Activated CD4-positive, alpha-beta T cell treated with anti-CD3 and anti-CD28 coated beads, Interleukin-10, Interleukin-2, amounts not matched to agents 100 ng/mL and 50 ng/mL, durations not matched to agents 16 hours and 8 hours (primary cell): ENCODE measurements at places on chromosomes 7 and 10.

DNA sequence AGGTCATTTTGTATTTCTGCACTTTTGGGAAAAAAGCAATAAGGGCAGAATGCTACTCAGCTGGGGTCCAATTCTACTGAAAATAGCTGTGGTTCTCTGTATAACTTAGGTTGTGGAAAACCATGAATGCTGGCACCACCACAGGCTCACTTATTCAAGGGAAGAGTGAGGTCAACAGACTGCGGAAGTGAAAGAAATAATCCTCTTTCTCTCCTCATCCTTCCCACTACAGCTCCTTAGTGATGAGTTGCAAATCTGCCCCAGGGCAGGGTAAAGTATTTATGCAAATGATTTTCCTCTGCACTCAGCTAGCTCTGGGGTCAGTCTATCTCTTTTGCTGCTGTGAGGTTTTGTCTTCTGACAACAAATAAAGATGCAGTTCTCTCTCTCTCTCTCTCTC is 74.1 kb upstream of the PTPRZ1 start:
- DNase-seq: no peak

DNA sequence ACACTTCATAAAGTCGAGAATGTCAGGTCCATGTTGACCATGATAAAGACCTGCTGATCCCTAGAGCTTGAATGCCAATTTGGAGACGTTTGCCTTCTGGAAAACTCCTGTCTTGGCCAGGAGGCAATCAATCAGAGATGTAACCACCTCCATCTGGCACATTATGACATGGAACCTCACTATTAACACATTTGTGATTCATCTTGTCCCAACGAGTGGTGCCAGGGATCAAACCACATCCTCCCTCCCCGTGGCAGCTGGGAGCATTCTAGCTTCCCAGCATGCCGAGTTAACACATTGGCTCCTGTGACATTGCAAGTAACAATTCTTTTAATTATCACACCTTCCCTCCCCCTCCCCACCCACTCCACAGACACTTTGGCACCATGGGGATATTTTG is 84.0 kb upstream of the PPP1R17 start:
- no peak for DNase-seq

- no peak for DNase-seq
These were observed 265.6 kb upstream of the TCERG1L start for GRCh38 chr10:131577178-131577555.

DNA sequence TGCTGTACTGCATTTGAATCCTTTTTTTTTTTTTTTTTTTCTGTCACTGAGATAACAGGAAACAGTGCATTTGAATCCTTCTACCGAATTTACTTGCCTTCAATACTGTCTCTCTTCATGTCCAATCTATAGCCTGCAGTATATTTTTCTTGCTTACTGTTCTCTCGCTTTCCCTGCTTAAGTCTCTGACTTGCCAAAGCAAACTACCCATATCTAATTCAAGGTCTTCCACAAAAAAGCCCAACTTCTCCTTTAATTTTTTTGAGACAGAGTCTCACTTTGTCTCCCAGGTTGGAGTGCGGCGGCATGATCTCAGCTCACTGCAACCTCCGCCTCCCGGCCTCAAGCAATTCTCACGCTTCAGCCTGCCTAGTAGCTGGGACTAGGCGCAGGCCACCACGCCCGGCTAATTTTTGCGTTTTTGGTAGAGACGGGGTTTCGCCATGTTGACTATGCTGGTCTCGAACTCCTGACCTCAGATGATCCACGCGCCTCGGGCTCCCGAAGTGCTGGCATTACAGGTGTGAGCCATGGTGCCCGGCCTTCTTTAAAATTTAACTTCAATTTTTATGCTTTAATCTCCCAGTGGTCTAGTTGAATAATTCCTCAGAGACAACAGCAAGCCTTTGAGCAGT is 882 bp downstream of the PDCD11 start:
- no peak for DNase-seq

DNA sequence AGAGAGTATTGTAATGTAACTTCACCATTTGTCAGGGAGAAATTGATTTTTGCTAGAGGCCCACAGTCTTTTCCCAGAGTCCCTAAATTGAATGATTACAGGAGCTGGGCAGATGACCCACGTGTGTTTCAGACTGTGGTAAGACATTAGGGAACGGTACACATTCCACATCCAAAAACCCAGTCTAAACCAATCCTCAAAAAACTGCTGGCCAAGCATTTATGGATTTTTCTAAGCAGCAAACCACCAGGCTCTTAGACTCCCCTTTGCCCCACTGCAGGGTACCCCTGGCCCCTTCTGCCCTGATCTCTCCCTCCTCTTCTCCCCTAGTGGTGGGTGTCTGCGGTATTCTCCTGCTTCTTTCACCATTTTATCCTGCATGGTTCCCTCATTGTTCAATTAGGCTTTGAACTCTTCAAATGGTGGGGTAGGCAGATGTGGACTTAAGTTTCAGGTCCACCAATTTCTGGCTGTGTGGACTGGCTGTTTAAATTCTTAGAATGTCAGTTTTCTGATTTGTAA is 135.5 kb upstream of the SORCS3 start:
- DNase-seq: no peak

- no peak for DNase-seq
These were observed 66.8 kb downstream of the DNAJC12 start for GRCh38 chr10:67771200-67771599.

DNA sequence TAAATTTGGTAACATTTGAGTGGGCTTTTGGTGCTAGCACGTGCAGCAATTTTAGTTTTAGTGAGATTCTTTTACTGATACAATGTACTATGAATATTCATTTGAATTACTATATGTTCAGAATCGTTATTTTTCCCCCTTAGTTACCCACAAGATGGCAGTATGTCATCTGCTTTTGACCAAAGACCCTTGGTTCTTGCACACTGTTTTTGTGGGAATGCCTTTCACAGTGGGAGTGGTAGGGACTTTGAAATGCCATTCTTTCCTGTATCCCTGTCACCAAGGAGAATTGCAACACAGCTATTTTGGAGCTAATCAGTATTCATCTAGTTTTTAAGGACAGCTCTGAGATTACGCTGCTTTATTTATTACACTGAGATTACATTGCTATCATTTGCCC is 40.6 kb downstream of the SEC23IP start:
- no peak for DNase-seq

DNA sequence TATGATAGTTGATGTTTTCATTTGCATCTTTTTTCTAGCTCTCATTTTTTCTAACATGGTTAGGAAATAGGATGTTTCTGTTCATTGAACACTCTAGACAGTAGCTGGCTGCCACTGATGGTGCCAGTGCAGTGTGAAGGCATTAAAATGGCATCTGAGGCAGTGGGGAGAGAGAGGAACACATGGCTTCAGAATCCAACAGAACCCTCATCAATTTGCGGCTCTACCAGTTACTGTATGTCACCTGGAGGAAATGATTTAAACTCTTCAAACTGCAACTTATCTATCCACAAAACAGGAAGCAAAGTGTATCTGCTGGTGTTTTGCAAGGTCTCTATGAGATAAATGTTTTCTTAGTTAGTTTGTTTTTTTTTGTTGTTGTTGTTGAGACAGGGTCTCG is 305.2 kb upstream of the PRKCQ start:
- DNase-seq: no peak

DNA sequence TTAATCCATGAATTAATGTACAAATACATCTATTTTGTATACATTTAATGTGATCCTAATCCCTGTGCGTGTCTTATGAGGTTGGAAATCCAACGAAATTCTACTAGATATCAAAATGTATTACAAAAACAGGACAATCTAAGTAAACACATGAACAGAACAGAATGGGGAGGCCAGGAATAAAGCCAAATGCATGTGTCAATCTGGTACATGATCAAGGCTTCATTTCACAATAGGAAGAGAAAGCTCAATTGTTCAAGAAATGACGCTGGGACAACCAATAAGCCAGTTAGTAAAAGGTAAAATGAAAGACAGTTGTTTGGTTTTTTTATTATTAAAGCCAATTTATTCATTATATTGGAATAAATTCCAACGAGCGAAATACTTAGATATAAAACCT is 83.0 kb downstream of the COL13A1 start:
- no peak for DNase-seq

DNA sequence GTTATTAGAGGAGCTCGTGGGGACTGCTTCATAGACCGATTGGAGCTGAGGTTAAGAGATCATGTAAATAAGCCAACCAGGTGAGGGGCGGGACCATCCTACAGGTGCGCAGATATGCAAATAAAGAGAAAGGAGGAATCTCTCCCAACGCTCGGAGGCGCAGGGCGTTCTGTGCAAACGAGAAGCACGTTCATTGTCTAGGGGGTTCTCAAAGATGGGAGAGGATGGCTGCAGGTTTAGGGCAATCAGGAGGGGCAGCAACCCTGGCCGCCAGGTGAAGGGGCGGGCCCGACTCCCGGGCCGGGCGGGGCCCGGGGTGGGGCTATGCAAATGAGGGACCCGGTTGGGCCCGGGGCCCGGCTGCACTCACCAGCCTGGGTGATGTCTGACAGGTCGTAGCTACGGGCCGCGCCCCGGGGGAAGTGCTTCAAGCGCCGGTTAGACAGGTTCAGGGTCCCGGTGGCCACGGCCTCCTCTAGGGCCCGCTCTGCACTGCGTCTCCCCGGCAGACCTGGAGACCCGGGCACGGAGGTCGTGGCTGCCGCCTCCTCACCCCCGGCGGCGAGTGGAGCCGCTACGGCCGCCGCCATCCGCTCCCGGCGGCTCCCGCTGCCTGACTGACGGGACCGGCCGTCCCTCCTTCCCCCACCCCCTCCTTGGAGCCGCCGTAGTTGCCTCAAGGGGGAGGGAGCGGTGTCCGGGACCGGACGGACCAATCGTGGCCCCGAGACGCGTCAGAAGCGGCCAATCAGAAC is at the start of gene LRCH4:
LRCH4 (minus strand) TSS at position 619 of the 755 bp plus-strand sequence; CDS start at position 590, 29 bp downstream.
- peak; percentile 60 for DNase-seq

GRCh38 chr7:29806208-29806994 is at the start of gene WIPF3:
TSS of gene WIPF3 (plus strand) at chr7:29806508. CDS start at chr7:29834725, 28,217 bp downstream.
- no peak for DNase-seq

DNA sequence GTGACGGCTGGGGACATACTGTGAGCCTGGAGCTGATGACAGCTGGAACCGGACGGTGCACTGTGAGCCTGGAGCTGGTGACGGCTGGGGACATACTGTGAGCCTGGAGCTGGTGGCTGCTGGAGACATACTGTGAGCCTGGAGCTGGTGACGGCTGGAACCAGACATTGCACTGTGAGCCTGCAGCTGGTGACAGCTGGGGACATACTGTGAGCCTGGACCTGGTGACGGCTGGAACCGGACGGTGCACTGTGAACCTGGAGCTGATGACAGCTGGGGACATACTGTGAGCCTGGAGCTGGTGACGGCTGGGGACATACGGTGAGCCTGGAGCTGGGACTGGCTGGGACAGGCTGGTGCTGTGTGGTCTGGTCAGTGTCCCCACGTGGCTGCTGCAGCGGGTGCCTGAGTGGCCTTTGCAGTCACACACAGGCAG is 47.9 kb downstream of the PTPRN2 start:
- DNase-seq: no peak

GRCh38 chr10:76297780-76298281 is 866.4 kb downstream of the LRMDA start:
- no peak for DNase-seq

DNA sequence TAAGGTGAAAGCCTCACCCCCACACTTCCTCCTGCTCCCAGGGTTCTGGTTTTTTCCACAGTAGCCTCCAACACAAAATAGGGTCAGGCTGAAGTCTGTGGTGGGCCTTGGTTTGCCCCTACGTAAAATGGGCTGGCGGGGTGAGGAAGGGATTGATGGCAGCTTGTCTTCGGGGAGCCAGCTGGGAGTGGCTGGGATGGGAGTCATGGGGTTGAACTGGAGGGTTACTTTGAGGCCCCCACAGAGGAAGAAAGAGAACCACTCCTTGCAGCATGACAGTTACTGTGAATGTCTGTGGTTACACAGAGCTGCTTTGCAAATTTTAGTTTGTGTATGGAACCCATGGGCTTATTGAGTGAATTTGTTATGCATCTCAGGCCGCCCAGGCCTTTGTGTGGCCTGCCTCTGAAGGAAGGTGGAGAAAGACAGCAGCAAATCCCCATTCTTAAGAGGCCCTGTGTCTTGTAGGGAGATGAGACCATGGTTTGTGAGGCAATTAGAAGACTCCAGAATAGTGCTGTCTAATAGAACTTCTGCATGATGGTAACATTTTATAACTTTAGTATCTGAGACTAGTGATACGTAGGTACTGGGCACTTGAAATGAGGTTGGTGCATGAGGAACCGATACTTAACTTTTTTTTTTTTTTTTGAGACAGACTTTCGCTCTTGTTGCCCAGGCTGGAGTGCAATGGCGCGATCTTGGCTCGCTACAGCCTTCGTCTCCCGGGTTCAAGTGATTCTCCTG is 8.1 kb downstream of the TRIM8 start:
- DNase-seq: no peak

DNA sequence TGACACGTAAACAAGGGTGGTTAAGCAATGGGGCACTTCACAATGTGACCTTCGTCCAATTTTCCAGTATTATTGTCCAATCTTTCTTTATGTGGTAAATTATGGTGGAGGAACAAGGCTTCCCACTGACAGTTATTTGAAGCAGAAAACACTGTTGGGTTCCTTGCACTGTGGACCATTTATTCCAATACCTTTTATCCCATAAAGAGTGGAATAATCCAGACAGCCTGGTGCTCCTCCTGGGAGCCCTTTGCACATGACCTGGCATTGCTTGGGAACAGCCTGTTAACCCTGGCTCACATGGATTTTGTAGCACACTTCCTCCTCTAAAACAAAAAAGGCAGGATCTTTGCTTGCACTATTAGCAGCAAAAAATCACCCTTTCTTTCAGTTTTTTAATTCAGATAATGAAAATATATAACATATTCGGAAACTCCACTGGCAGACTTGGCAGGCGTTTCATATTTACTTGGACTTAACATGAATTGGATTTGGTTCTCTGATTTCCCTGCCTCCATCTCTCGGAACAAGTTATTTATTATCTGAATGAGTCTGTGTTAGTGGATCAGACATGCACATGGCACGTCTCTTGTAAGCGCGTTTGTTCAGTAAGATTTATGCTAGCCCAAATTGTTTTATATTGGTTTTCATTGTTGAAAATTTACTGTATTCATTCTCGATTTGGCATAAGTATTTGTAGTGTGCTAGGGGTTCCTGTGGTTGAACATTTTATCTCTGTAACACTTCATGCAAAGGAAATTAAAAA is 59.3 kb downstream of the BMPER start:
- no peak for DNase-seq

GRCh38 chr10:12656518-12657142 is 307.3 kb downstream of the CAMK1D start:
- DNase-seq: peak; percentile 63

DNA sequence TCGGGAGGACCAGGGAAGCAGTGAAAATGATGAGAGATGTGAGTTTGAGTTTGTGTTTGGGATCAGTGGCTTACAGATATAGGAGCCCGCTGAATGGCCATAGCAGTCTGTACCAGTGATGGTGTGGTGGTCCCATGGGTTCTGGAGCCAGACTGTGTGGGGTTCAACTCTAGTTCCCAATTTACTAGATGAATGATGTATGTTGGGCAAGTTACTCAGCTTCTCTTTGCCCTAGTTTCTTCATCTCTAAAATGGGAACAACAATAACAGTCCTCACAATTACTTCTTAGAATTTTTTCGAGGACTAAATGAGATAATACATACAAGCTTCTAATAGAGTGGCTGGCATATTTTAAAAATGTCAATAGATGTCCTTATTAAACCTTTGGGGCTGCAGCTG is 184.4 kb downstream of the WNT2 start:
- no peak for DNase-seq

GRCh38 chr10:83432261-83433045 is 706.9 kb upstream of the GHITM start:
- DNase-seq: no peak
